ENCODE measurements at places on chromosomes 12 and 14. TPM values are rescaled to one million over a fixed set of nuclear protein-coding genes. Genes with fewer than 3 reads are reported as not detected.
A peak's percentile ranks its signal among the peaks of the same experiment; 100 is the strongest.

ITGB7 gene
- total RNA-seq, result 1.4 TPM

TAS2R14 gene
- total RNA-seq, result 1.3 TPM

- DNase-seq, result no peak
Measured at GRCh38 chr14:99671235-99672224, 12.6 kb upstream of the CYP46A1 start.

CYP27B1 gene
- 0.24 TPM for total RNA-seq

NRXN3 gene
- total RNA-seq, result 4.1 TPM

PDZRN4 gene
- not detected for total RNA-seq

GRCh38 chr12:32301216-32301615 is 98.1 kb upstream of the FGD4 start:
- DNase-seq, result no peak

DNA sequence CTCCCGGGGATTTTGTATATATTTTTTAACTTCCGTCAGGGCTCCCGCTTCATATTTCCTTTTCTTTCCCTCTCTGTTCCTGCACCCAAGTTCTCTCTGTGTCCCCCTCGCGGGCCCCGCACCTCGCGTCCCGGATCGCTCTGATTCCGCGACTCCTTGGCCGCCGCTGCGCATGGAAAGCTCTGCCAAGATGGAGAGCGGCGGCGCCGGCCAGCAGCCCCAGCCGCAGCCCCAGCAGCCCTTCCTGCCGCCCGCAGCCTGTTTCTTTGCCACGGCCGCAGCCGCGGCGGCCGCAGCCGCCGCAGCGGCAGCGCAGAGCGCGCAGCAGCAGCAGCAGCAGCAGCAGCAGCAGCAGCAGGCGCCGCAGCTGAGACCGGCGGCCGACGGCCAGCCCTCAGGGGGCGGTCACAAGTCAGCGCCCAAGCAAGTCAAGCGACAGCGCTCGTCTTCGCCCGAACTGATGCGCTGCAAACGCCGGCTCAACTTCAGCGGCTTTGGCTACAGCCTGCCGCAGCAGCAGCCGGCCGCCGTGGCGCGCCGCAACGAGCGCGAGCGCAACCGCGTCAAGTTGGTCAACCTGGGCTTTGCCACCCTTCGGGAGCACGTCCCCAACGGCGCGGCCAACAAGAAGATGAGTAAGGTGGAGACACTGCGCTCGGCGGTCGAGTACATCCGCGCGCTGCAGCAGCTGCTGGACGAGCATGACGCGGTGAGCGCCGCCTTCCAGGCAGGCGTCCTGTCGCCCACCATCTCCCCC is 777 bp downstream of the ASCL1 start:
- no peak for DNase-seq

HAL gene
- 0.22 TPM for total RNA-seq

GRCh38 chr14:68815298-68816182 is 22.7 kb upstream of the ZFP36L1 start:
- DNase-seq, result no peak

DNA sequence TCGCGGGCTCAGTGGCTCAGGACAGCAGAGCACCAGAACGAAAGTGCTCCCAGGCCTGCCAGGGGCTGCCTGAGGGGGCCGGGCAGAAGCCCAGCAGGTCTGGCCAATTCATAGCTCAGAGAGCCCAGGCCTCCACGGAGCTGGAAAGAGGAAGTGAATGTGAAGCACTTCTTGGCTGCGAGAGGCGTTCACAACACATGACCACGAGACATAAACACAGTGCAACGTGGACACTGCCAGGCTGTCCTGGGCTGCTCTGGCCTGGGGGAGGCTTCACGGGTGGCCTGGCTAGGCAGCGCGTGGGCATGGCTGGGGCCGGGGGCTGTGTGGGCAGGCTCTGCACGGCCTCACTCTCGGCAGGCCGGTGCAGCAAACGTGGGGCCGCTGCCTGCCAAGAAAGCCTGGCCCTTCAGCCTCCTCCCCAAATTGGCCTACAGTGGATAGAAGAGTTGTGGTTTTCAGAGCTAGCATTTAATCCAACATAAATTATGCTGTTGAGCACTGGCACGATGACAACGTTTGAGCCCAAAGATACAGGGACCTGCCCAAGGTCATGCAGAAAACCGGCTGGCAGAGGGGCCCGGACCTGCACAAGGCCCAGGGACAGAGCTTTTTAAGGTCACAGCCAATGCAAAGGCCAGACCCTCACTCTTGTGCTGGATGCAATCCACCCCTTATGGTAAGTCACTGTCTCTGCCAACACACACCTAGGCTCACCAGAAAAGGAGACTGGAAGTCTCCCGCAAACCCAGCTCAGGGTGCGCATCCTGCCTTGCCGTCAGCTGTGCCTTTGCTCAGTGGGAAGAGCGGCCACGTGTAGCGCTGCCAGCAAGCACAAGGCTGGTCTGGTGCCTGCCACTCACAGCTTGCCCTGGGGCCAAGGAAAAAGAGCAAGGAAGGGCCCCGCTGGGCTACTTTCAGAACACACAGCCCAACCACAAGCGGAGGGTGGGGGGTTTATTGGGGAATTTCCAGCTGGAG is 8.6 kb downstream of the SLC25A29 start:
- peak; percentile 88 for DNase-seq

DNA sequence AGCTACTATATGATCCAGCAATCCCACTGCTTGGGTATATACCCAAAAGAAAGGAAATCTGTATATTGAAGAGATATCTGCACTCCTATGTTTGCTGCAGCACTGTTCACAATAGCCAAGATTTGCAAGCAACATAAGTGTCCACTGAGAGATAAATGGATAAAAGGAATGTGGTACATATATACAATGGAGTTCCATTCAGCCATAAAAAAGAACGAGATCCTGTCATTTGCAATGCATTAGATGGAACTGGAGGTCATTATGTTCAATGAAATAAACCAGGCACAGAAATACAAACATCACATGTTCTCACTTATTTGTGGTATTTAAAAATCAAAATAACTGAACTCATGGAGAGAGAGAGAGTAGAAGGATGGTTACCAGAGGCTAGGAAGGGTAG is 116.6 kb downstream of the HELB start:
- no peak for DNase-seq

DNA sequence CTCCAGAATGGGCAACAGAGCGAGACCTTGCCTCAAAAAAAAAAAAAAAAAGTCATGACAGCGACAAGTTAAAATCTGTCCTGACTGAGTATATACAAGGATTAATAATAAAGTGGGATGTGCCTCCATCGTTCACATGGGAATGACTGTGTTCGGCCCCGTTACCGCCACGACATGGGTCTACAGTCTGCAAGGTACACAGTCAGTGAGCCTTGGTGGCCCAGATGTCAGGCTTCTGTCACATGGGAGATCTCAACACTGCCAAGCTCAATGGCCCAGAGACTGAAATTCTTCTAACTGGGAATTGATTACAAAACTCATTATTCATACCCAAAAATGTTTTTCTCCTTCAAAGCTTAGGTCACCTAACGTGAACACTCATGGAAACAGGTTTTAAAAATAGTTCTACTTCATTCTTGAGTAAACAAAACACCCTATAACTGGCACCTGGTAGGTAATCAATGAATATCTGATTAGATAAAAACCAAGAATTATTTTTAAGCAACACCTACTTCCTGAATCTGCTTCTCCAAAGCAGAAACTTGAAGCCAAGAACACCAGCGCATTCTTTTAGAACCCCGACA is 66.0 kb downstream of the NT5DC3 start:
- no peak for DNase-seq

- no peak for DNase-seq
Measured at GRCh38 chr14:31096255-31096654, 70.1 kb upstream of the STRN3 start.

TMEM132C gene
- total RNA-seq, result 0.27 TPM

GRCh38 chr12:124296295-124296915 is 1.5 kb downstream of the RFLNA start:
- no peak for DNase-seq

- DNase-seq, result peak; percentile 87
Measured at GRCh38 chr12:55072083-55072482, 52.3 kb downstream of the NEUROD4 start.

APOF gene
- total RNA-seq, result not detected

PRKD1 gene
- 4.3 TPM for total RNA-seq

GRCh38 chr14:72850360-72850759 is 43.5 kb downstream of the DPF3 start:
- DNase-seq, result no peak

- DNase-seq, result no peak
Measured at GRCh38 chr14:84421621-84422020, 1108.3 kb upstream of the FLRT2 start.

RNASE2 gene
- total RNA-seq, result 0.89 TPM

OR10A7 gene
- total RNA-seq, result not detected

KRT2 gene
- total RNA-seq, result not detected

DNA sequence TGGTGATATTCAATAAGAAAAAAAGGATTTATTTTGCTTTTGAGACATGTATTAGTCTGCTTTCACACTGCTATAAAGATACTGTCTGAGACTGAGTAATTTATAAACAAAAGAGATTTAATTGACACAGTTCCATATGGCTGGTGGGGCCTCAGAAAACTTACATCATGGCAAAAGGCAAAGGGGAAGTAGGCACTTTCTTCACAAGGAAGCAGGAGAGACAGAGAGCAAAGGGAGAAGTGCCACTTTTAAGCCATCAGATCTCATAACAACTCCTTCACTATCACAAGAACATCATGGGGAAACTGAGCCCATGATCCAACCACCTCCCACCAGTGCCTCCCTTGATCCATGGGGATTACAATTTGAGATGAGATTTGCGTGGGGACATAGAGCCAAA is 43.9 kb downstream of the BHLHE41 start:
- no peak for DNase-seq
